A549 treated with AZD2906 at 1 μM for 4 hours (cell line): ENCODE measurements at places on chromosomes 12 and 14. TPM values are rescaled to one million over a fixed set of nuclear protein-coding genes. Genes with fewer than 3 reads are reported as not detected.

RIPK3 gene
- not detected in 5 replicates for total RNA-seq

IFNG-AS1 gene
- total RNA-seq = not detected in 5 replicates

CD163 gene
- total RNA-seq = 0.03 to 0.06 TPM (median 0.06 TPM) in 3 of 5 replicates, not detected in the others

NOPCHAP1 gene
- total RNA-seq = 24.7 to 35.2 TPM (median 33.8 TPM) in 5 replicates

SDR9C7 gene
- total RNA-seq = 0.03 to 0.08 TPM (median 0.05 TPM) in 4 of 5 replicates, not detected in the other

USP44 gene
- 0.08 to 0.17 TPM (median 0.13 TPM) in 5 replicates for total RNA-seq

SLC6A13 gene
- total RNA-seq = 0.22 to 0.36 TPM (median 0.26 TPM) in 5 replicates

RASSF9 gene
- 0.90 to 1.4 TPM (median 1.2 TPM) in 5 replicates for total RNA-seq

C12orf54 gene
- not detected in 5 replicates for total RNA-seq

FGD6 gene
- total RNA-seq = 9.3 to 13.3 TPM (median 12.1 TPM) in 5 replicates

PRPH gene
- total RNA-seq = 0.82 to 2.1 TPM (median 1.9 TPM) in 5 replicates

SDS gene
- 0.49 to 1.8 TPM (median 1.6 TPM) in 5 replicates for total RNA-seq

WSCD2 gene
- total RNA-seq = not detected in 5 replicates

ATP2A2 gene
- 232 to 280 TPM (median 270 TPM) in 5 replicates for total RNA-seq

CPNE6 gene
- total RNA-seq = 0.05 to 0.12 TPM (median 0.06 TPM) in 4 of 5 replicates, not detected in the other

VWF gene
- 0.05 to 0.24 TPM (median 0.15 TPM) in 5 replicates for total RNA-seq

CLEC14A gene
- not detected in 5 replicates for total RNA-seq
